Stimulated activated CD4-positive, alpha-beta T cell treated with anti-CD3 and anti-CD28 coated beads, TNF-alpha, amount 100 ng/mL, for 1 hour (primary cell): ENCODE measurements at places on chromosomes 12 and 14.

- no peak for DNase-seq
Measured at GRCh38 chr12:6360080-6360571, 15.2 kb downstream of the SCNN1A start.

- no peak for DNase-seq
Measured at GRCh38 chr12:117279606-117280005, 81.8 kb downstream of the NOS1 start.

DNA sequence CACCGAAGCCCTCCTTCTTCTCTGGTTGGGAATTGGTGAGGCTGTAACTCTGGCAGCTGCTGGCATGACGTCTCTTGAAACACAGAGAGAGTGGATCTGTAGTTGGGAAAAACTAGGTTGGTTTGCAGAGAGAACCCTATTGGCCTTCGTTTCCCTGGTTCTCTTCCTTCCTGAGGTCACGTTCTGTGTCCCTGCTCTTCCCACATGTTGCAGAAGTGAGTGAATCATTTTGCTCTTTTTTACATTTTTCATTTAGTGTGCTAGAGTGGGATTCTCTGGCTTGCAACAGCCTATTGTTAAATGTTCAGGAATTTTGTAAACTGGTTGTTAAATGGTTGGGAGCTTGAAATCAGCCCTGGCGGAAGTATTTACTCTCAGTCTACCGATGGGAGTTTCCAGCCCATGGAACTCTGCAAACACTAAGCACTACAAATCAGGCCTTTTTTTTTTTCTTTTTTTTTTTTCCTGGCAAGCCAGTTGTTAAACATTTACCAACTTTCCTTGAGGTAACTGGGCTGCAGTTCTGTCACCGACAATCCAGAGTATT lies 26.8 kb upstream of the CKAP4 start:
- DNase-seq = no peak

- no peak for DNase-seq
Measured at GRCh38 chr14:63392236-63392635, 73.5 kb upstream of the GPHB5 start.

GRCh38 chr14:69326611-69327010 lies 66.7 kb downstream of the GALNT16 start:
- DNase-seq = no peak

DNA sequence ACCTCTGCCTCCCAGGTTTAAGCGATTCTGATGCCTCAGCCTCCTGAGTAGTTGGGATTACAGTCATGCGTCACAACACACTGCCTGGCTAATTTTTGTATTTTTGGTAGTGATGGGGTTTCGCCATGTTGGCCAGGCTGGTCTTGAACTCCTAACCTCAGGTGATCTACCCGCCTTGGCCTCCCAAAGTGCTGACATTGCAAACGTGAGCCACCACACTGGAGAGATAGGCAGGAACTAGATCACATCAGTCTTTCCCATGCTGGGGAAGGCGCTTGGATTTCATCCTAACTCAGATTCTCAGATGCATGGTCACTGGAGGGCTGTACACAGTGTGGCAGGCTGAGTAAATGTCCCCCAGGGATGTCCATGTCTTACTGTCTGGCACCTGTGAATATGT lies 18.0 kb upstream of the ORAI1 start:
- DNase-seq = no peak

DNA sequence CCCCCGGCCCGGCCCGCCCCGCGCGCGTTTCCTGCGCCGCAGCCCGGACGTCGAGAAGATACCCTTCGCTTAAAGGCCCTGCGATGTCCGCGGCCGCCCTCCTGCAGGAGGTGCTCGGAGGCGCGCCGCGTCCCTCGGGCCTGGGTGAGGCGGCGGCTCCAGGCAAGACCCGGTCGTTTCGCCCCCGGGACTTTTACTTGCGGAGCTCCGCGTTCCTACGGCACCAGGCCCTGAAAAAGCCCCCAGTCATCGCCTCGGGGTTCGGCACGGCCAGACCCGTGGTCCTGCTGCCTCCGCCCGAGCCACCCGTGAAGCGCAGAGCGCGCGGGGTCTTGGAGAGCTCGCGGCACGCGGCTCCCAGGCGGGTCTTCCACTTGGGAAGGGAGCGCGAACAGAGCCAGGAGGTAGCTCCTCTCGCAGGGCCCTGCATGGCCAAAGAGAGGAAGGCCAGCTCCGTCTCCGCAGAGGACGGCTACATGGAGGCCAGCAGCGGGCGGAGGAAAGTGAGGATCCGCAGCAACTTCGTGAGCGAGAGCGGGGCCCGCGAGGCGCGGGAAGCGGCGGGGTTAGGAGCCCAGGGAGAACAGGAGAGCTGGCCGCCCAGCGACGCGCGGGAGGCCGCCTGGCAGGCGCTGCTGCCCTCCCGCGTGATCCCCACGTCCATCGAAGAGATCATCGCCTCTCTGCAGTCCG lies 26.9 kb downstream of the TTC6 start:
- no peak for DNase-seq

DNA sequence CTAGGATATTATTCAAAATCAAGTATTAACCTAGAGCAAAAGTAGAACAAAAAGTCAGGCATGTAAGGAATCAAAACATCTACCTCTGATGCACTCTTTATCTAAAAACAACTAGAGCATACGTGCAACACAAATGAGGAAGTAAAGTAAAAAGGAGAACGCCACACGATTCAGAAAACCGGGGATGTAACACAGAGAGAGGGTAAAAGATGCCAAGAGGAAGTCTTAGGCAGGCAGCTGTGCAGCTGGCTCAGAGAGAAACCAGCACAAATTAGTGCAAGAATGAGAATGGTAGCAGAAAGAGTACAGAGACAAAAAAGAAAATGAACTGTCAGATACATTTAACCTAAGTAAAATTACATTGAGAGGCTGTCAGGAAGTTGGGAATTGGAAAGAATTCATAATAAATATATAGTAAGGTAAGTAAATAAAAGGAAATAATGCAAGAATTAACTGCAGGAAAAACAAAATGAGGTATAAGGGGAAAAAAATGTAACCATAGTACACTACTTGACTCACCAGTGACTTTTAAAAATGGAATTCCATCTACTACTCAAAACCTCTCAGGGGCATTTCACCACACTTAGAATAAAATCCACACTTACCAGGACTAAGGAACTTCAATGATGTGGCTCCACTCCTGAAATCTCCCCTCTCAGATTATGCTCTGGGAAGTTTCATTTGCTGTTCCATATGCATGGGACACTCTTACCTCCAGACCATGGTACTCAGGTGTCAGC lies 17.1 kb downstream of the BCAT1 start:
- DNase-seq = no peak

DNA sequence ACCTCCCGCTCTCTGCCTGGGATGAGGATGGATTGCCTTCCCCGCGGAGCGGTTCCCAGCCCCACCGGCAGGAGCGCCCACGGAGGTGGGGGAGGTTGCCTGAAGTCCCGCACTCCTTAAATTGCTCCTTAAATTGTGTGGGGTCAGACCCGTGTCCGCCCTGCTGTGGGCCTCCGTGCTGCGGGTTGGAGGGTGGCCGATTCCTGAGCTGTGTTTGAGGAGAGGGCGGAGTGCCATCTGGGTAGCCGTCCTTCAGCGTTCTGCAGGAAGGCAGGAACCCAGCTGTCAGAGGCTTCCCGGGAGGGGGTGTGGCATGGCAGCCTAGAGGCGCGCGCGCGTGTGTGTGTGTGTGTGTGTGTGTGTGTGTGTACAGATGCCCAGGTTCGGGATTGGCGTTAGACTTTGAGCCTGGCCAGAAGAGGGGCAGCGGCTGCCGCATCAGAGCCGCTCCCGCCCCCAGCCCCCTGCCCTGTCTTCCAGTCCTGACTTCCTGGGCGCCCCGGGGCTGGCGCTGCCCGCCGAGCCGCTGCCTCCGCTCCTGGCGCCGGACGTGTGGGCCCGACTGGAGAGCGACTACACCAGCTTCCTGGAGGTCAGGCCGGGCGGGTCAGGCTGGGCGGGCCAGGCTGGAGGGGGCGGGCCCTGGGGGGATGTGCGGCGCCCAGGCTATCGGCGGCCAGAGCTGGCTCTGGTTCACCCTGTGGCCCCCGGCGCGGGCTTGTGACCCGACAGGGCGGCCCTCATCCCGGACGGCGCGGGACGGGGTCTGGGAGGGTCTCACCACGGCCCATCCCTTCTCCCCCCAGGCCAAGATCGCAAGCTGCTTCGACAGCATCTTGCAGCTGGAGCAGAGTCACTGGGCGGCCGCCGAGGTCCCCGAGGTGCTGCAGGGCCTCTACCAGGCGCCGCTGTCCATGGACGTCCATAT lies 9.2 kb downstream of the EXOC3L4 start:
- DNase-seq = no peak

DNA sequence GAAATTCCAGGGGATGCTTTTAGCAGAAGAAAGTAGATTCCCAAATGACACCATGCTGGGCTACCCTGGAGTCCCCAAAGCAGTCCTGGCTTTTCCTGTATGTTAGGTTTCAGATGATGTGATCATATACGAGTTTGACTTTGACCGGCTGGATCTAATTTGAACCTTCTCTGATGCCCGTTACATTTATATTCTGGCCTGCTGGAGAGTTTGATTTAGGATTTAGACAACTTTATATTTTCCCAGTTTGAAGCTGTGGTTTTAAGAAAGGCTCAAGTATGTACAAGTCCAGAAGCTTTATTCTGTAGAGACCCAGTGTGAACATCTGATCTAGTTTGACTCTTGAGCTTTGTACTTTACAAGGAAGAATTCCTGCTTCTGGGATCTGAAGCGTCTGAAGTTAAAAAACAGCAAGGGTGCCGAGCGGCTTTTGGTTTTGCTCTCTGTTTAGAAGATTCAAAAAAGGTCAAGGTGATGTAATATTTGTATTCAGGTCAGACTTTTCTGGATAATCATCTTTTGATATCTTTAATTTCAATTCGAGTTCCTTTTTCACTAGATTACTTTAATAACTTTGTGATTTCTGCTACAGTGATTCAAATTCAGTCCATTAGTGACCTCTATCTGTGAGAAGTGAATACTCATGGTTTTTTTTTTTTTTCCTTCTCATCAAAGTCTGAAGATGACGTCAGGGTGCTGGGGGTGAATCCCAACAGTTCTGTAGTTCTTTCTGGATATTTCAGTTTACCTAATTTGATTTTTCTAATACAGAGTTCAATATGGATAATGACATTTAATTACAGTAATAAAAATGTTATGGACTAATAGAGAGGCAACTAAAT lies 6.3 kb downstream of the FLRT2 start:
- DNase-seq = no peak

DNA sequence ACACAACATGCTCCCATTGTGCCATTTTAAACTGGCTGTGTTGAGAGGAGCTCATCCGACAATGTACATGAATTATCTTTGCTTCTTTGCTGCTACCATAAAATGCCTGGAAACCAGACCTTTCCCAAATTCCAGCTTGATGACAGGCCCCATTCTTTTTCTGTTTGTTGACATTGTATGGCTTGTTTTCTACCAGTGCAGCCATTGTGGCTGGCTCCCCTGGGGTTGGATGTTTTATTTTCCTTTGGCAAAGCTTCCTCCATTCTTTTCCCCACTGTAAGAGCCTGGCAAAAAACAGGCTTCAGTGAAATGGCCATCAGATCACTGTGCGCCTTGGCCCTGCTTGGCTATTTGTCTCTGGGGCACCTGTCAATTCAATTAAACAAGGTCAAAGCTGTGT lies 532.5 kb downstream of the VRK1 start:
- DNase-seq = no peak

DNA sequence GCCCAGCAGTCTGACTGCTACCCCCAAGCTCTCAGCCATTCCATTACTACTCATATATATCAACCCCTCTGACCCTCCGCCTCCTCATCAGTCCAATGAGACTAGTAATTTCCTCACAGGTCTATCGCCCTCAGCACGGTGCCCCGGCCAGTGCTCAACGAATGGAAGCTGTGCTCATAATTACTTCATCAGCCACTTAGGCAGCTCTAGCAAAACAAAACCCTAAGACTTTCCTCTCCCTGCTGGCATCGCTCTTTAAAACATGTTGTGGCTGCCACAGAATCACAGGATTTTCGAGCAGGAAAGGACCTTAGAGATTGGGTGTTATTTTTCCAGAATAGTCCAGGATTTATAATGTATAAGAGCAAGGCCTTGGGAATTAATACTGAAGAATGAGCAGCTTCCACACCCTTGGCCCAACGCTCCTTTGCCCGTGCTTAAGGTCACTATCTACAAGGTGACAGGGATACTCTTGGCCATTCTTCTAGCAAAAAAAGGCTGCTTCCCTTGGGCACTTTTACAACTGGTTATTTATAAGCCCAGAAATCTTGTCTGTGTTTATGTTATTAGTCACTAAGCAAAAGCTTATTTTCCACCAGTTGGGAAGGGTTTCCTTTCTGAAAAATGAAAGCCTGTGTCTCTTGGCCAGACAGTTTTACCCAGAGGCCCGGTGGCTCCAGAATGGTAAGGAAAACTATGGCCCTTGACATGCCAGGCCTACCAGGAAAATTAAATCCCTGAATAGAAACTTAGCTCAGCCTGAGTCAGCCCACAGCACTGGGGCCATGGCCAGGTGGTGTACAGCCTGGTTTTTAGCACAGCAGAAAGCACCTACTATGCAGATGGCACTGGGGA lies 47.9 kb downstream of the NUAK1 start:
- no peak for DNase-seq

DNA sequence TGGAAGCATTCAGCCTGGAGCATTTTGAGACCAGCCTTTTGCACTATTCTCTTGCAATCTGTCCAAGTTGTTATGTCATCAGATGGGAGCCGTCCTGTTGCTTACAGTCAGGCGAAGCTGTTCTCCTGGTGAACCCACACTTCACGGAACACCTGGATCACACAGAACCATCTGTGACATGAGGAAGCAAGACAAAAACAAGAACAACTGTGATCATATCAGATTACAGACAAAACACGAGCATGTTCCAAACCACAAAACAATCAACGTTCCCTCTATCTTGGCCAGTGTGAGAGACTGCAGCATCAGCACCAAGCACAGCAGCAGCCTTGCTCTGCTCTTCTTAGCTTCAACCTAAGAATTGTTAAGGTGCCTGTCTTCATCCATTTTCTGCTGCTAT lies 180.5 kb upstream of the SFSWAP start:
- DNase-seq = no peak

- no peak for DNase-seq
Measured at GRCh38 chr12:83349907-83350611, 663.4 kb downstream of the TMTC2 start.

DNA sequence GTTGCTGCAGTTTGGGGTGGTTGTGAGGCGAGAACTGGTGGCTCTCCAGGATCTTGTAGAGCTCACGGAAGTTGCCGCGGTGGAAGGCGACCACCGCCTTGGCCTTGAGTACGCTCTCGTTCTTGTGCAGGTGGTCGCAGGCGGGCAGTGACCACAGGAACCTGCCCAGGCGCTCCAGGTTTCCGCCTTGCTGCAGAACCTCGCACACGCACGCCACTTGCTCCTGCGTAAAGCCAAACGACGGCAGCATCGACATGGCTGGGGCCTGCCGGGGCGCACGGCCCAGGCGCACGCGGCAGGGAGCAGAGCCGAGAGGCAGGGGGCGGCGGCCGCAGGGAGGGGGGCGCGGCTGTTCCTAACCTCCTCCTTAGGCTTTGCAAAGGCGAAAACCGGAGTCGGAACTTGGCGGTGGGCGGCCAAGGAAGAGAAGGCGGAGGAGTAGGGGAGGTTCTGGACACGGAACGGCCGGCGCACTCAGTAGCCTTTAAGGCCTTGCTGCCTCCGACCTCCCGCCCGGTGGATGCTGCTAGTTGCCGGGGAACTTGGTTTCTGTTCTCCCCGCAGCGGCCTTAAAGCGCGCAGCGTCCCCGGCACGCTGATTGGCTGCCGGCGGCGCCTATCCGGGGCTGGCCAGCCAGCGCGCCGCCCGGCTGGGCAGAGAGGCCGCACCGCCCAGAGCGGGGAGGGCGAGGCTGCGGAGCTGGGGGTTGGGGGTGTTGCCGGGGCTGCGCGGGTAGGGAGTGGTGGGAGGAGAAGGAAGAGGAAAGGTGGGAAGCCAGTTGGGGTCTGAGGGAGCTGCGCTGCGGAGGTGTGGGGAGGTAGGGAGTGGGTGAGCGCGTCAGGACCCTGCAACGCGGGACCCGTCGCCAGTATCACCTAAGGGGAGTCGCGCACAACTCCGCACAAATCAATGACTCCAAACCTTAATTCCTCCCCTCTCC lies at the start of gene SIX1:
TSS of gene SIX1 (minus strand) at position 544 of the 941 bp plus-strand sequence. CDS start at position 256, 288 bp downstream.
- DNase-seq = no peak
